ENCODE measurements at places on chromosomes 6 and 20.

- no peak for DNase-seq
Measured at GRCh38 chr20:45934046-45934585, 367 bp upstream of the PCIF1 start.

DNA sequence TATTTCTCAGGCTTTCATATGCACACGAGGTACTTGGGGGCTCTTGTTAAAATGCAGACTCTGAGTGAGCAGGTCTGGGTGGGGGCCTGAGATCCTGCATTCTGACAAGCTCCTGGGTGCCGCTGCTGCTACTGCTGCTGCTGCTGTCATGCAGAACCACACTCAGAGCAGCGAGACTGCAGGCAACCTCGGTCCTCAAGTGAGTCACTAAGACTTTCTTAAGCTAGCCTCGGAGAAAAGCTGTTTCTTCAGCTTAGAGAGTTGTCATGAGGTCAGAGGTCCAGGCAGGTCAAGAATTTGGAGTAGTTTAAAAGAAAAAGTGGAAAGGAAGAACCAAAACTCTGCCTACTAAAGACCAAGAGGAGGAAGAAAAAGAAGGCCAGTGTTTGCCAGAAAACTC is 92.9 kb downstream of the SPTLC3 start:
- no peak for DNase-seq

DNA sequence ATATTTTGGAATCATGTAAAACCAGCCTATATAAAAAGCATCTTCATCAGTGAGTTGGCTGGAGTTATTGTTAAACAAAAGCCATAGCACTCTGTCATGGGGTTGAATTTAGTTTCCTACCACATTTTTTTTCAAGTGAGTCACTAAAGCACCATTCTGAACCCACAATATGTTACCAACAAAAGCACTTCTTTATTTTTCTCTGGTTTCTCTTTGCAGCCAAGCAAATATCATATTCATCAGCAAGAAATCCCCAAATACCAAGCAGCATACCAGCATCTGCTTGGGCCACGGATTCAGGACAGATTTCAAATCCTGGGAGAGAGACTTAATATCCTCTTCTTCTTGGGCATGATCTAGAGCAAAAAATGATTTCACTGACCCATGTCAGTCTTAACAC is 441.4 kb downstream of the BCKDHB start:
- DNase-seq, result no peak

- no peak for DNase-seq
Measured at GRCh38 chr6:1082285-1082935, 229.5 kb upstream of the FOXQ1 start.

DNA sequence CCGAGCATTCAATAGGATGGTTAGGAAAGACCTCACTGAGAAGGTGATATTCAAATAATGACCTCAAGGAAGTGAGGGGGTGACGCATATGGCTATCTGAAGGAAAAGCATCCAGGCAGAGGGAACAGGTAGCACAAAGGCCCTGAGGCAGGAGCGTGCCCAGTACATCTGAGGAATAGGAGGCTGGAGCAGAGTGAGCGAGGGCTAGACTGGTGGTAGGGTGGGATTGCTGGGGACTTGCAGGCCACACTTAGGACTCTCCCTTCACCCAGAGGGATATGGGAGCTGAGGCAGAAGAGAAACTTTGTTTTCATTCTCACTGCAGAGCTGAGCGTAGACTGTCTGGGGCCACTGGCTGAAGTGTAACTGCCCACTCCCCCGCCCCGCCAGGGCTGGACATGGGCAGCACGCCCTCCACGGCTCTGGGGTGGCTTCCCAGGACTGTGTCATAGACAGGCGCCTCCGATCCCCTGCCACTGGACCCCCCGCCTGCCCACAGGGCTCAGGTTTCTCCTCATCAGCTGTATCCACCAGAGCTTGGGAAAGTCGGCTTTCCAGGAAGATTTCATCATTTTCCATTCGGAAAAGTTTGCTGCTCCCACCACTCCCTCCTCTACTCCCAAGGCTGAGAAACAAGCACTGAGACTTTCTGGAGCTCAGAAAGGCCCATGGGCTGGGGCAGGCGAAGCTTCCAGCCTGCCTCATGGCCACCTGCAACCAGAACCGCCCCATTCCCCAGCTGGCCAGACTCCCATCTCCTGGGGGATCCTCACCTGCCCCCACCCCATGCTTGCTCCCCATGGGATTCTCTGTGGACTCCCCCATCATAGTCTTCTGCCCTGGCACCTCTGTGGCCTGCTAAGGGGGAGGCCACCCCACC is 142.6 kb downstream of the MRPL14 start:
- DNase-seq, result no peak

DNA sequence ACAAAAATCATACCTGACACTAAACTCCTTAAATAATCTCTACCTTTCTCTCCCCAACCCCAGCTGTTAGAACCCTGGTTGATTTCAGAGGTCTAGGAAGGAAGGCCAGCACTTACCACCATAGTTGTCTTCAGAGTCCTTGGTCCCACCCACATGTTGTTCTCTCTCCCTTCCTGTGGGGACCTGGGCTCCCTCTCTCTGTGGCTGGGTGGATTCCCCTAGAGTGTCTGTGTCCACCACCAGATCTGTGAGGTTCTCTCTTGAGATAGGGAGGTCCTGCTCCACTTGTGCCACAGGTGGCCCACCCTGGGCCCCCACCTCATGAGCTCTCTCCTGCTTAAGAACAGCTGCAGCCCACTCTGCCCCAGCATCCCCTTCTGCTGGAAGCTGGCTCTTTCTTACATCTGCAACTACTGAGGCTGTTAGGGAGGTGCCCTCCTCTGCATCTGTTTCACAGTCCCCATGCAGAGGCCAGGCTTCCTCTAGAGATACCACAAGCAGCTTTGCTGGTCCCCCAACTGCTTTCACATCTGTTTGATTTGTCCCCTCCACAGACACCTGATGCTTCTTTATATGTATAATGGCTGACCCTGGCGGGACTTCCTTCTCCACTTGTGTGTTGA is 5.2 kb downstream of the MDC1 start:
- no peak for DNase-seq

DNA sequence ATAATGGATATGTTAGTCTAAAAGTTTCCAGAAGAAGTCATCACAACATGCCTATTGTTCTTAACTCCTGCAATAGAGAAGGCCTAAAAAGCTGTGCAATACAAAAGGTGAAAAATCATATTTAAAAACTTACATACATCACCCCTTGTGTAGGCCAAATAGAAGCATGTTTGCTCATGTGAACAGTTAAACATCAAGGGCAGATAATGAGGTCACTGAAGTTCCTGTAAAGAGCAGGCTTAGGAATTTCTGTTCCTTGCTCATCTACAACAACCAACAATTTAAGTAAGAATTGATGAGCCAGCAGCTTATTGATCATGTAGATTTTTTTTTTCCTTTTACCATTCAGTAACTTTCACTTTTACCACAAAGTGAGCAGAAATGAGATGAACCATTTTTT is 7.5 kb upstream of the NUP153 start:
- no peak for DNase-seq

GRCh38 chr6:42249279-42249678 is 31.6 kb upstream of the MRPS10 start:
- DNase-seq, result no peak

DNA sequence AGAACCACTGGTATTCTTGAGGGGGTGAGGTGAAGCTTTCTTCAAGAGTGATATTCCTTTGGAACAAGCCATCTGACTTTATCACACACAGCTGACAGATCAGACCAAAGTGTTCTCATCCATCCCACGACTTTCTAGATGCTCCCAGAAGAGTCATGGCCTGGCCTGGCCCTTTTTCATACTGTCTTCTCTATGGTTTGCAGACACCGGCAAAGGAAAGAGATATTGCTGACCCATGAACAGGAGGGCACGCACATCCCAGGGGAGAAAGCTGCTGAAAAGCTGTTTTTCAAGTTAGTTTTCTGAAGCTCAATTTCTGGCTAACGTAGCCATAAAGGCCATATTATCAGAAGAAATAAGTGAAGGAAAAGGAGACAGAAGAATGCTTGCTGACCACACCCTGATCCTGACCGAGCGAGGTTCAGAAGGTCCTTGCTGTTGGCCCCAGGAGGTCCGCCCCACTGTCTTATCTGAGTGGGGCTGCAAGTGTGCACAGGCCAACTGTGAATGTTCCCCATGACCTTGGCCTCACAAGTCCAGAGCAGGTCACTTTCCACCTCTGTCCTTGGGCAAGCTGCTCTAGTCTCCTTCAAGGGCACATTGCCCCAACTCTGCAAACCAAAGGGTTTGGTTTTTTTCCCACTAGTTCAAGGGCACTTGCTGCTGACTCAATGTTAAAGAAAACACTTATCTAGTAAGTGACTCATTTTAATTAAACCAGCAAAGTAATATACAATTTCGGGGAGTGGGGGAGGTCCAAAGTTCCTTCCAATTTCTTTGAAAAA is 2.0 kb downstream of the ACSS1 start:
- no peak for DNase-seq

GRCh38 chr6:161462148-161462547 is 188.3 kb upstream of the AGPAT4 start:
- DNase-seq, result no peak

DNA sequence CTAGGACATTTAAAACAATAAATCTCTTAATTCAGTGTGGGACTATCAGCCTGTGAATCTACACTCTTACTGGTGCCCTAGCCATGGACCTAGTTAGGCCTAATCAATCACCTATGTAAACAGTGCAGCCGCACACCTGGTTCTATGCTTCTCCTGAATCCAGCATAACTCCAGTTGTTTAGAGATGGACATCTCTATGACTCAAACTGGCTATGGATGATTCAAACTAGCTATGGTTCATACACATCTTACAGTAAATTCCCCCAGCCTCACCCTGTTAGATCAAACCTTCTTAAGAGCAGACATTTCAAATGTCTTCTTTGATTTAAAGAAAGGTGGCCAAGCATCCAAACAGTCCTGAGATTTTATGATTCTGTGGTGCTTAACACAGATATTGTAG is 34.7 kb downstream of the SLC35B3 start:
- no peak for DNase-seq

DNA sequence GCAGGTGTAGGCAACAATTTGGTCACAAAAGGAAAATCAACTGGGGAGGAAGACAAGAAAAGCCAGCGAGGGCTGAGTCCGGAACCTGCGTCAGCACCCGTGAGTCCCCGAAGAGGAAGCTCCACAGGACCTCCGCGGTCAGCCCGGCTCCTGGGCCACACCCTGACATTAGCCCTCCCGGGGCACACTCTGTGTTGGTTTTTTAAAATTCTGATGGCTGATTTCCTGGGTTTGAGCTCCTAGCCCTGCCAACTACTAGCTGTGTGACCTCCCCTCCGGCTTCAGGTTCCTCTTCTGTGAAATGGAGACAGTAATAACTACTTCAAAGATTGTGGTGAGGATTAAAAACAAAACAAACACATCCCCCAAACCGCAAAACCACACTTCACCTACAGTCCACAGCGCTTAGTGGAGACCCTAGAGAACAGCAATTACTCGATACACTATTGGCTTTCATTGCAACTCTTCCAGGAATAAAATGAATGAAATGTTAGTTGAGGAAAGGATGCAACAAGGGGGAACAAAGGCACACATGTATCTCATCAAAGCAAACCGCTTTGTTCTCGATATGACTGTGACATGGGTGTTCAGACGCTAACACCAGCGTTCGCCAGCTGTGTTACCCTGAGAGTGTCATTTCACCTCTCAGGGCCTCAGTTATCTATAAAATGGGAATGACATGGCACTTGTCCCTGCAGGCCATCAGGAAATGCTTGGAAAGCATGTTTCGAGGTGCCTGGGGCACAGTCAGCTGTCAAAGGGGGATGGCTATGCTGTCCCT is 985 bp downstream of the ZBP1 start:
- DNase-seq, result peak; percentile 45

DNA sequence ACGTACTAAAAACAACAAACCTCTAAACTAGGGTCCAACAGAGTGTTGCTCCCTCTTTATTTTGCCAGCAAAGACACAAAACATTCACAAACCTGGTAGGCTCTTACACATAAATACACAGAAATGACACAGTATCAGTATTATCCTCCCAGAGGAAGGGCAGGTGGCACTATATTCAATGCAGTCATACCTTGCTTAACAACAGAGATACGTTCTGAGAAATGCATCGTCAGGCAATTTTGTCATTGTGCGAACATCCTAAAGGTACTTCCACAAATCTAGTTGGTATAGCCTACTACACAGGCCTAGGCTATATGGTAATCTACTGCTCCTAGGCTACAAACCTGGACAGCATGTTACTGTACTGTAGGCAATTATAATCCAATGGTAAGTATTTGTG is 9.6 kb downstream of the ZBTB2 start:
- no peak for DNase-seq

- DNase-seq, result no peak
Measured at GRCh38 chr6:105302617-105303128, 100.2 kb downstream of the PREP start.

All from stimulated activated CD4-positive, alpha-beta T cell treated with anti-CD3 and anti-CD28 coated beads, Interleukin-2, amount 100 ng/mL, for 4 hours (primary cell).